ENCODE measurements at places on chromosomes 16 and 17.

DNA sequence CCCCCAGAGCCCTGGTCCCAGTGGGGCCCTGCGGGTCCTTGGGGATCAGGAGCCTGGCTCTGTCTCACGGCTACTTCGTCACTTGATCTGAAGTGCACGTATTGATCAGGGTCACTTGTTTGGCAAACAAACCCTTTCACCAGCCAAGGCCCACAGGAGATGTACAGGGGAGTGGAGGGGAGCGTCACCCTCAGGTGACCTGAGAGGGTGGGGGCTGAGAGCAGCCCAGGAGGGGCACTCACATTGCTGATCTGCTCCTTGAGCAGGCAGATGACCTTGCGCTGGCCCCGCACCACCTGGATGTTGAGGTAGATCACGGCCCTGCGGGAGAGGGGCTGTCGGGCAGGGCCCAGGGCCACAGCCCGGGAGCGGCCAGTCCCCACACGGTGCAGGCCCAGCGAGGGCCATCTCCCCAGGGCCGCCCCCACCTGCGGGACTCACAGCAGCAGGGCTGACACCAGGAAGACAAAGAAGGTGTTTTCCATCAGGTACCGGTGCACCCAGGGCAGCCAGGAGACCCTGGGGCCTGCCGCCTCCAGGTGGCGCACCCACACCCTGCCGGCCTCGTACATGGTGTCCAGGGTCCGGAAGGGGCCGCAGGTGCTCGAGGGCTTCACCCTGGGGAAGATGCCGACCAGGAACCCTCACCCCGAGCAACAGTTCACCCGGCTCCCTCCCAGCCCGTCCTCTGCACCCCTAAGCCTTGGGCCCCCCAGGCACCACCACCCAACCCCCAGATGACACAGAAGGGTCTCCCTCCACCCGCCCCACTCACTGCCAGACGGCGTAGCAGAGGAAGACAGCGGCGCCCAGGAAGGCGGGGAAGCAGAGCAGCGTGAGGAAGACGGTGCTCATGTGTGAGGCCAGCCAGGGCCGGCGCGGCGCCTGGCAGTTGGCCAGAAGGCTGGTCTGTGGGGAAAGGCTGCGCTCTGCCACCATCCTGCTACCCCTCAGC is 11.3 kb downstream of the TMC6 start:
- no peak for DNase-seq

DNA sequence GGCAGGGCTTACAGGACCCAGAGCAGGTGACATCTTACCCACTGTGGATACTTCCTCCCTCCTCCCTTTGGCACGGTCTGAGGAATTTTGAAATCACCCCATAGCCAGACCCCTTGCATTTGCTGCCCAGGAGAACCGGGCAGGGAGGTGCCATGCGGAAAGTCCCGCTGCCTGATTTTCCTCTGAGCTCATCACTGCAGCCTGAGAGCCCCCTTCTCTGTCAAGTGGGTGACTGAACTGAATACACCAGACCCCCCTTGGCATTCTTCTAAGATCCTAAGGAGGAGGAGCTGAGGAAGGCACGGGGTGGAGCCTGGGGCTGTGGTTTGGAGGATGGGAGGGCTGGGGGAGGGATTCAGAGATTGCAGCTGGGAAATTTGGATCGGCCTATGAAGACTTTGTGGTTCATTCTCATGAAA is 173.4 kb downstream of the RAB11FIP4 start:
- DNase-seq: no peak

GRCh38 chr17:7883781-7884386 is 4.7 kb upstream of the CHD3 start:
- DNase-seq: peak; percentile 19

DNA sequence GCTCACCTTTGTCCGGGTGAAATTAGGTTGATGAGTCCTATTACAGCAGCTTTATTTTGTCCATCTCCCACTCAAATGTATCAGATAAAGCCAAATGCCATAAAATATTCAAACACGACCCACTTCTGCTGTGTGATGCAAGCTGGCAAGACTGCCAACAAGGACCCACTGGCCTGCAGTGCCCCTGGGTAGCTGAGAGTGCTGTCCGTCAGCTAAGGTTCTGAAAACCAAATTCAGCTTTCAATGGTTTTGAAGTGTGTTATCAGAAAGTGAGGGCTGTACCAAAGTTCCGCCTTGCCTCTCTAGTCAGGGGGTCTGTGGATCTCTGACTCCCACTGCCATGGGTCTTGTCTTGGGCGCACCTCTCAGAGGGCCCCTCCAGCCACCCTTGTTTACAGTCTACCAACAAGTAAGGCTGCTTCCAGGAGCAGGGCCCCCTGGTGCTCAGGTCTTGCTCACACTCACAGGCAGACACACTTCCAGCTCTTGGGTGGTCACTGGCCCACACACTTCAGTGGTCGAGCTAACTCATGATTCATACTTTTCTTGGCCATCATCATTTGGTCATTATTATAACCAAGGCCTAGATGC is 10.5 kb upstream of the CCDC182 start:
- DNase-seq: no peak

DNA sequence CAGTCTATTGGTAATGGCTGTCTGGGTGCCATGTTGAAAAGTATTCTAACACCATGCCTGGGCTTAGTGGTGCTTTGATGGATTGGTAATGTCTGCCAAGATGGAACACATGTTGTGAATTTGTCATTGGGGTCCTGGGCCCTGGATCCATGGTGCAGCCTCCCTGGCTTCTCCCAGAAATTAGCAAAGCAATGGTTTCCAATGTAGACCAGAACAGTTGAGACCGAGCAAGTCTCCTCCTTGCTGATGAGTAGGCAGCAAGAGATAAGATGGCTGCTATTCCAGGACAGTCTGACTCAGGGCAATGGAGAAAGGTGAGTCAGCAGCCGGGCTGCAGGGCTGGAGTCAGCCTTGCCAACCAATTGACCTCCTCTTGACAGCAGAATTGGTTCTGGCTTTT is 30.8 kb downstream of the GPR139 start:
- DNase-seq: no peak

- DNase-seq: no peak
Measured at GRCh38 chr17:58245428-58246103, 7.2 kb downstream of the LPO start.

- DNase-seq: no peak
Measured at GRCh38 chr17:10111907-10112452, 86.4 kb downstream of the GAS7 start.

- DNase-seq: no peak
Measured at GRCh38 chr17:72379516-72379915, 258.7 kb downstream of the SOX9 start.

DNA sequence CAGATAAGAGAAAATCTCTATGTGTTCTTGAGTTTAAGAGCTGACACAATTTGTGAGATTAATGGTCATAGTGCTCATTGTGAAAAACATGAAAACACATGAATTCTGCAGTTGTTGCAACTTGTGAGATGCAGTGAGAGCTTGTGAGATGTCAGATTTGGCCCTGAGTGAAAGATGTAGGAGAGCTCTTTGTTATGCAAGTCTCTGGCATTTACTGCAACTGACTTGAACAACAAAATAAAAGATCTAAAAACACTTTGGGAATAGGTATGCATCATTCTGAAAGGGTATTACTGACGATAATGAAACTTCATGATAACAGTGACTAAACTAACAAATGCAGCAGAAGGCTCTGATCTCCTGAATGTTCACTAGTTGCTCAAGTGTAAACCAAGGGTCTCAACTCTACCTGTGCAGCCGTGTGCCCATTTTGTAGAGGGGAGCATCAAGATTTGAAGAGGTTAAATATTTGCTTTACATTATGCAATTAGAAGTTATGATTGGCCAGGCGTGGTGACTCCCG is 50.8 kb upstream of the SMIM36 start:
- no peak for DNase-seq

- peak; percentile 56 for DNase-seq
Measured at GRCh38 chr17:40560592-40561293, 4.5 kb downstream of the CCR7 start.

DNA sequence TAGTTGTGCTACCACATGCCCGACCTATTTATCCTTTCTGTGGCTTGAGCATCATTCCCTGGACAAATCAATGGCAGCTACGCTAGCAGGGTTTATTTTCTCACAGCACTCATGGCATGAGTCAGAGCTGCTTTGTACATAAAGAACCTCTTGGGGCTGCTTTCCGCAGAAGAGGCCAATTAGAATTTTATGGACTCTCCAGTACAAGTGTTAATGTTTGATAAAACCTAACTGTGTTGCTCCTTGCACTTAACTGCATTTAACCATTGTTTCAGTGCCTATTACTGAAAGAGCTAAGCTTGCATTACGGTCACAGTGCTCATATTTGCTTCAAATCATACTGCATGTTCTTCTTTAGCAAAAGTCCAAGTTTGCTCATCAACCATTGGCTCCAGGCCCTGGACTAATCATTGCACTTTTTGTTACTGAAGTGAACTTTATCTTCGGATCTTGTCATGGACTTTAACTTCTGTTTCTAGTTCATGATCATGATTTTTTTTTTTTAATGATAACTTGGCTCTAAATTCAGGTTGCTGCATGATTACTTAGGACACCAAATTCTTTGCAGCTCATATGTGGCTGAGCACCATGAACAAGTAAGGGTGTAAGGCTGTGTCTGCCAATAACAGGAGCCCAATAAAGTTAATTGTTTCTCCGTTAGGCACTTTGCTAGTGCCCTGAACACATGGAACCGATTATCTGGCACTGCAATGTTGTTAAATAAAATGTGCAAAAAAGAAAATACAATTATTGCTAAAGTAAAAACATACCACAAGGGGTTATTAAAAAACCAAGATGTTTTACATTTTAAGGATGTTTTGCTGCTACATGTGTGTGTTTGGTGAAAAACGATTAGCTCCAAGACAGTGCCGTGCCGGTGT is 492.2 kb downstream of the KCNJ2 start:
- DNase-seq: no peak

- no peak for DNase-seq
Measured at GRCh38 chr17:42778570-42778969, 1.8 kb upstream of the WNK4 start.

DNA sequence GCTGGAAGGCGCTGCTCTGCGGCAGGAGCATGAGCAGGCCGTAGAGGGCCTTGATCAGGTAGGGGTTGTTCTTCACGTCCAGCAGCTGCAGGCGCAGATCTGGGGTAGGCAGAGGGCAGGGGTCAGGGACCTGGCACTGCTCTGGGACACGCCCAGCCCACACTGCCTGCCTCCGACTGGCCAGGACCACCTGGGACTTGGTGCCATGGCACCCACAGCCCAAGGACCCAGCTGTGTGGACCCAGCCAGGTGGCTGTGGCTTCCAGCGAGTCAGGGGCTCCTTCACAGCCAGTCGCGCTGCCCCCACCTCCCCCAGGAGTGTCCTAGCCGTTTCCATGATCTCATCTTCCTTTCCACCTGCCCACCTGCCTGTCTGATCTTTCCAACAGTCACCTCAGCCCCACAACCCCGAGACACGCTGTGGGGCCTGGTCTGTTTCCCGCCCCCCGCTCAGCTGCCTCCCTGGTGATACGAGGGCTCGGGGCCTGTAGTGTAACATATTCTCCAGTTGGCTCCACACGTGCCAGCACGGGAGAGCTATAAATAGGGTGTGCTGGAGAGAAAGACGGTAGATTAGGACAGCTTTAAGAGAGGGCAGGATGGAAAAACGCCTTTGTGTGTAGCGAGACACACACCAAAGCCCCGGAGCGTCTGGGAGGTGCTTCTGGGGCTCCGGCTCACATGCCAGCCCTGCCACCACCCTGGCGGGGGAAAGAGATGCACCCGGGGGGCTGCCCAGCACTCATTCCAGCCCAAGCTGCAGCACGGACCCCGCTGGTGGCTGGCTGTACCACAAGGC is 7.2 kb upstream of the MTSS2 start:
- no peak for DNase-seq

- DNase-seq: no peak
Measured at GRCh38 chr16:78405040-78405439, 305.6 kb downstream of the WWOX start.

GRCh38 chr16:71572497-71573116 is 4.3 kb downstream of the TAT start:
- no peak for DNase-seq

GRCh38 chr17:4617590-4618351 is 23.7 kb downstream of the ALOX15 start:
- no peak for DNase-seq

GRCh38 chr17:66308856-66309255 is 6.4 kb downstream of the PRKCA start:
- DNase-seq: no peak

DNA sequence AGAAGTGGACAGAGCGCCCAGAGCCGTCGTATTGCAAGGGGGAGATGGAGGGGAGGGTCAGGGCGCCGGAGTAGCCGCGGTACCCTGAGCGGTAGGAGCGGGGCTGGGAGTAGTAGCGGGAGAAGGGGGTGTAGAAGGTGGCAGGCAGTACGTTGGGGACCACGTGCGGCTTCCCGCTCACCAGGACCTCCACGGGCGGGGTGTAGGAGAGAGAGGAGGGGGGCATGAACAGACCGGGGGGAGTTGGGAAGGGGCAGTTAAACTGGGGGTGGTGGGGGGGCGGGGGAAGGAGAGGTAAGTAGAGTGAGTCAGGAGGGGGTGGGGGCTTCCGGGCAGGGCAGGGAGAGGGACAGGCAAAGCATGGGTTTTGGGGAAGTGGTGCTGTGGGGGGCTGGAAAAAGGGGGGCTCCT is 16.8 kb downstream of the ST6GALNAC2 start:
- DNase-seq: no peak

DNA sequence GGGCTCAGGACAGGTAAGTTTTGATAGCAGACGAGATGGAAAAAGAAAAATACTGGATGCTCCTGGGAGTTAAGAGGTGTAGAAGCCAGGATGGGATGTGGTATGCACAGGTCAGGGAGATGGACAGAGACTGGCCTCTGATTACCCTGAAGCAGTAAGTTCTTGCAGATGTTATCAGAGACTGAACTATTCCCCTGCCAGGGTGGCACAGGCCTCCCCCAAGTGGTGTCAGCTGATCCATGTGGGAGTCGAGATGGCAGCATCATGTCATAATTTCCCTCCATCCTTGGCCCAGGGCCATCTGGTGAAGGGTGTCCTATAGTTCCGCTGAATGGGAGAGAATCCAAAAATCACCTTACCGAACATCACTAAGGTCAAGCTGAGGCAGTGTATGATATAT is 14.1 kb upstream of the NKD1 start:
- DNase-seq: no peak

GRCh38 chr17:9361188-9361955 is 214.2 kb downstream of the STX8 start:
- no peak for DNase-seq

DNA sequence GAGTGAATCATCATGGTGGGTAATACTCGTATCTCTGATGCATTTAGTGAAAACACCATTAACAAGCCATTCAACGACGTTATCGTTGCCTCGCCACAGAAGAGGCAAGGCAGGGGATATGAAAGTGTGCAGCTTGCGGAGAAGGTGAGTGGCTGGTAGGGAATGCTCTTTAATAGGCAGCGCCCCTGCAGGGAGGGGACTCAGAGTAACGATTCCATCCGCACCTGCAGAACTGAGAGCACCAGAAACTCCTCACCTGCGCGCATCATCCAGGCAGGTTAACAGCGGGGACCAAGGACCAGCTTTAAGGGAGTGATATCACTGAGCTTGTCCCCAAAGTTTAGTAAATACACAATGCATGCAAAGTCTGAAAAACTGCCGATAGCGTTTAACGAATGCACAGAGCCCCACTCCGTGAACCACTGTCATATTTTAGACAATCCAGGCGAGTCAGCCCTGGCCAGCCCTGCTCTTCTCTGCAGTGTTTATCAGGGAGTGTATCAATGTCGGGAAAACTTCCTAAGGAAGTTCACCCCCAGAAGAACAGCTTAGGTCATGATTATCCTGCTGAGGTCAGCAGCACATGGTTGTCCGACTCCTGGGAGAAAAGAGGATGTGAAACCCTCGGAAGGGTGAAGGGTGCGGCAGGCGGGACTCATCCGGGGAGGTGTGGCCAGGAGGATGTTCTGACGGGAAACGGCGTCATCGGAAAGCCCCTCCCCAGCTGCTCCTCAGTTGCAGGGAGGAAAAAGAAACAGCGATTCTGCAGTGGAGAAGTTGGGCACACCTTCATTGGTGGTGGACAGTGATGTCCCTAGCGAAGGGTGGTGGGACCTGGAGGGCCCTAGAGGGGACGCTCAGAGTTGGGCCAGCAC is 68.5 kb upstream of the DNAH17 start:
- DNase-seq: peak; percentile 88

All from CD4-positive, alpha-beta T cell (primary cell).